Heart right ventricle (tissue), 16 donors: ENCODE measurements at places on chromosomes 7 and 10. TPM values are rescaled to one million over a fixed set of nuclear protein-coding genes. Genes with fewer than 3 reads are reported as not detected.

- H3K36me3 ChIP-seq: no peaks in the 10 kb centered on the region
- H3K27ac ChIP-seq: no peak overlapping the region
- no peak for DNase-seq
- H3K4me3 ChIP-seq: peak overlapping the region; percentile 12
- peaks cover 15% of the 10 kb centered on the region for H3K4me1 ChIP-seq
- H3K27me3 ChIP-seq: no peaks in the 10 kb centered on the region
Measured at GRCh38 chr10:62244785-62245467, 23.7 kb downstream of the RTKN2 start.

DNA sequence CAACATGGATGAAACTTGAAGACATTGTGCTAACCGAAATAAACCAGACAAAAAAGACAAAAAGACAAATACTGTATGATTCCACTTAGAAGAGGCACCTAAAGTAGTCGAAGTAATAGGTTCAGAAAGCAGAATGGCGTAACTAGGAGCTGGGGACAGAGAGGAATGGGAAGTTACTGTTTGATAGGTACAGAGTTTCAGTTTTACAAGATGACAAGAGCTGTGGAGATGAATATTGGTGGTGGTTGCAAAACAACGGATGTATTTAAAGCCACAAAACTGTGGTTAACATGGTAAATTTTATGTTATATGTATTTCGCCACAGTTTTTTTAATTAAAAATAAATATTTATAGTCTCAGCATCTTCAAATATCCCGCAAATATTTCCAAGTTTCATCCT, 64.1 kb upstream of the DIP2C start:
- no peak overlapping the region for H3K27ac ChIP-seq
- H3K36me3 ChIP-seq: no peaks in the 10 kb centered on the region
- no peak for DNase-seq
- H3K27me3 ChIP-seq: no peaks in the 10 kb centered on the region
- H3K4me1 ChIP-seq: no peaks in the 10 kb centered on the region

- H3K4me3 ChIP-seq: no peak overlapping the region
- no peak for DNase-seq
- no peak overlapping the region for H3K27ac ChIP-seq
- no peaks in the 10 kb centered on the region for H3K4me1 ChIP-seq
- no peaks in the 10 kb centered on the region for H3K27me3 ChIP-seq
Measured at GRCh38 chr7:70797109-70797514, 334.8 kb upstream of the GALNT17 start.

DNA sequence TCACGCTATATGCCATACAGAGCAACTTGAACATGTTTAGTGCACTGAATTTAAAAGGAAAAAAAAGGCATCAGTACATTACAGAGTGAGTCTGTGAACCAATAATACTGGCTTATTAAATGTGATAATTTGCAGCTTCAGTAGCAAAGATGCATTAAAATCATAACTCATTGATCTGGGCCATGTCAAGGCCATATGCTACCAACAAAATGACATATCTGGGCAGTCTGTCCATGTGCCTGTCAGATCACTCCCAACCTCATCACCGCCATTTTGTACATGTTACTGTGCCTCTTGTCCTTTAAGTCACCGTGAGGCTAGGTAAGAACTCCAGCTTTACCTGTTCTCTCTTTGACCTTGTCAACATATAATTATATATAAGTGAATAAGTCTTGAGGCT, 307.4 kb upstream of the LRGUK start:
- H3K36me3 ChIP-seq: peaks cover 4% of the 10 kb centered on the region
- H3K27me3 ChIP-seq: no peaks in the 10 kb centered on the region
- DNase-seq: no peak
- H3K27ac ChIP-seq: no peak overlapping the region

GRCh38 chr10:57844387-57844998, 423.2 kb downstream of the IPMK start:
- no peaks in the 10 kb centered on the region for H3K36me3 ChIP-seq
- H3K4me1 ChIP-seq: no peaks in the 10 kb centered on the region
- H3K27me3 ChIP-seq: no peaks in the 10 kb centered on the region

GRCh38 chr10:130194194-130194990, 58.2 kb downstream of the GLRX3 start:
- no peak overlapping the region for H3K4me3 ChIP-seq
- no peak for DNase-seq
- peaks cover 15% of the 10 kb centered on the region for H3K27me3 ChIP-seq
- H3K36me3 ChIP-seq: no peaks in the 10 kb centered on the region

DNA sequence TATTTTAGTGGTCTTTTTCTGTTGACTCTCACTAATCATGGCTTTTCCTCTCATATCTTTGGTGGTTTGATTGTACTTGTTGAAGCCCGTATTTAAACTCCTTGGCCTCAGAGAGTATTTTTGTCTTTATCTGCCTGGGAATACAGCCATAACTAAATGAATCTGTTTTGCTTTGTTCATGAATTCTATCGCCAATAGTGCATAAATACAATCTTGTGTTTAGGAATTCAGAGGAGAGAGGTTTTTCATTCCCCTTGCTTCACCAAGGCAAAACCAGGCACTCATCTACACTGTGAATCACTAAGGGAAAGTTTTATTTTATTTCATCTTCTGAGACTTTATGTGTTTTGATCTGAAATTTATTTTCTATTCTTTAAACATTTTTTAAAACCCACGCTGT, 152.7 kb downstream of the BICC1 start:
- H3K27me3 ChIP-seq: no peaks in the 10 kb centered on the region
- no peak for DNase-seq

GRCh38 chr7:131431289-131431688, 103.6 kb downstream of the MKLN1 start:
- H3K36me3 ChIP-seq: no peaks in the 10 kb centered on the region
- no peaks in the 10 kb centered on the region for H3K27me3 ChIP-seq

Gene NEBL
- total RNA-seq: 899 TPM

Gene FANK1
- total RNA-seq: 0.40 TPM
